ENCODE measurements at places on chromosomes 2 and 18. TPM values are rescaled to one million over a fixed set of nuclear protein-coding genes. Genes with fewer than 3 reads are reported as not detected.

The RAB6C gene
- not detected for total RNA-seq

The AQP12A gene
- not detected for total RNA-seq

GRCh38 chr2:104638190-104638858, 215.6 kb upstream of the POU3F3 start:
- H3K4me3 ChIP-seq: no peak overlapping the region
- H3K27me3 ChIP-seq: no peaks in the 10 kb centered on the region
- H3K27ac ChIP-seq: no peak overlapping the region
- peaks cover 3% of the 10 kb centered on the region for H3K4me1 ChIP-seq
- no peaks in the 10 kb centered on the region for H3K36me3 ChIP-seq

DNA sequence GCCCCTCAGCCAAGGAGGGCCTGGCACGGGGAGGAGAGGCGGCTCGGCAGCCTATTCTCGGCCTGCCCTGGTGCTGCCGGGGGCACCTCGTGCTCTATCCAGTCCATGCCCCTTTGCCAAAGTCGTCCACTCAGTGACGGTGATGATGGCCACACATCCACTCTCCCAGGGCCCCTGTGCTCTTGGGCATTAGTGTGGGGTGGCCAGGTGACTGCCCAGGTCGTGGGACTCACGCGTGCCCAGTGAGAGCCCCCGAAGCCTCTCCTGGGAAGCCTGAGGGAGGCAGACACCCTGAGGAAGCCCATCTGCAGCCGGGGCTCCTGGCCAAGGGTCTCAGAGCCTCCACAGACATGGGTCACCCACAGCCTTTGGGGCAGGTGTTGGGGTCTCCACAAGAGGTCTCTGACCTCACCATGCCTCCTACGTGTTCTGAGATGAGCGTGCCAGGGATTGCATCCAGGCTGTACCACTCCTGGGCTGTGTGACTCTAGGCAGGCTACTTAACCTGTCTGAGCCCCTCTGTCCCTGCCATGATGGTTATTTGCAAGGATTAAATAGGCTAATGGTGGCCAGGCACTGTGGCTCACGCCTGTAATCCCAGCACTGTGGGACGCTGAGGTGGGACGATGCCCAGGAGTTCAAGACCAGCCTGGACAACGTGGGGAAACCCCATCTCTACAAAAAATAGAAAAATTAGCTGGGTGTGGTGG, 12.9 kb downstream of the RAMP1 start:
- no peak overlapping the region for H3K4me3 ChIP-seq
- DNase-seq: no peak
- peaks cover 26% of the 10 kb centered on the region for H3K4me1 ChIP-seq
- H3K36me3 ChIP-seq: no peaks in the 10 kb centered on the region

The SPIRE1 gene
- 2.5 TPM for total RNA-seq

DNA sequence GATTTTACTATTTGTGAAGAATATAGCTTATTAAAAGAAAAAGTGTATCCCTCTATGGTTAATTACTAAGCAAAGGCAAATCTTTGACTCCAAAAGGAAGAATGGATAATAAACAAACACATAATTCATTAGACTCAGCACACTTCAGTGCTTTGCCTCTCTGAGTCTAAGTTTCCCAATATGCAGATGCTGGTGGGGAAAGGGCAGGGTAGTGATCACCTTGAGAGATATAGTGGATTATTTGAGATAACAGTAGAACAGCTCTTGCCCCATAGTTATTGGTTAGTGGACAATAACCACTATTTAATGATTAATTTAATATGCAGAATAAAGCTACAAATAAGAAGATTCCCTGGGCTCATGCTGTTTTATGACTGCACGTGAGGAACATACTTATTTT, 98.2 kb upstream of the SLC8A1 start:
- H3K36me3 ChIP-seq: no peaks in the 10 kb centered on the region
- DNase-seq: no peak
- H3K4me3 ChIP-seq: no peak overlapping the region
- peaks cover 4% of the 10 kb centered on the region for H3K27me3 ChIP-seq

DNA sequence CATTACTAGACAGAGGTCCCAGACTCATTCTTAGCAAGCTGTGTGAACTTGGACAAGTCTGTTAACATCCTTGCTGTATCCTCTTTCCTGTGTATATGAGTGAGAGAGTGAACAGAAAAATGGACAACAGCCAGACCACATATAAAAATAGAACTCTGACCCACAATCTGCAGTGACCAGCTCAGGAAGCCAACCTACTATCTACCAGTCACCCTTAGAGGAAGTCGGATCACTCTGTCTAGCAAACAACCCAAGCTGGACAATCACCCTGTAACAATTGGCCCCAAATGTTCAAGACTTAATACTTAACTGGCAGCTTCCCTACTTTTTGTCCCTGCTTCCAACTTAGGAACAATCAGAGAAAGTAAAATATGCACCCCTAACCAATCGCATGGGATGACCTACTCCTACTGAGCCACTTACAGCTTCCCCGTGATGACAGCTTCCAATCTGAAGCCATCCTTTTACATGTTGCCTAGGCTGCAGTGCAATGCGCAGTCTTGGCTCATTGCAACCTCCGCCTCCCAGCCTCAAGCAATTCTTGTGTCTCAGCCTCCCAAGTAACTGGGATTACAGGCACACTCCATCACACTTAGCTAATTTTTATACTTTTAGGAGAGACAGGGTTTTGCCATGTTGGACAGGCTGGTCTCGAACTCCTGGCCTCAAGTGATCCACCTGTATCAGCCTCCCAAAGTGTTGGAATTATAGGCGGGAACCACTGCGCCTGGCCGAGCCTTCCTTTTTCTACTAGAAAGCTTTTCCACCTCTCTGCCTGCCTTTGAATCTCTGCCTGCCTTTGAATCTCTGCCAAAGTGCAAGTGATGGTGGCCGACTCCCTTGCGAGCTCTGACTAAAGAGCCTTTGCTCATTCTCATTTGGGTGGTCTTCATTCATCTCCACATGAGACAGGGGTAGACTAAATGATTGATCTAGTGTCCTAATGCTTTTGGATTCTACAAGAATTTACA, 158.3 kb upstream of the NDUFV2 start:
- DNase-seq: no peak
- no peaks in the 10 kb centered on the region for H3K36me3 ChIP-seq
- no peak overlapping the region for H3K27ac ChIP-seq
- H3K4me3 ChIP-seq: no peak overlapping the region
- H3K4me1 ChIP-seq: no peaks in the 10 kb centered on the region

DNA sequence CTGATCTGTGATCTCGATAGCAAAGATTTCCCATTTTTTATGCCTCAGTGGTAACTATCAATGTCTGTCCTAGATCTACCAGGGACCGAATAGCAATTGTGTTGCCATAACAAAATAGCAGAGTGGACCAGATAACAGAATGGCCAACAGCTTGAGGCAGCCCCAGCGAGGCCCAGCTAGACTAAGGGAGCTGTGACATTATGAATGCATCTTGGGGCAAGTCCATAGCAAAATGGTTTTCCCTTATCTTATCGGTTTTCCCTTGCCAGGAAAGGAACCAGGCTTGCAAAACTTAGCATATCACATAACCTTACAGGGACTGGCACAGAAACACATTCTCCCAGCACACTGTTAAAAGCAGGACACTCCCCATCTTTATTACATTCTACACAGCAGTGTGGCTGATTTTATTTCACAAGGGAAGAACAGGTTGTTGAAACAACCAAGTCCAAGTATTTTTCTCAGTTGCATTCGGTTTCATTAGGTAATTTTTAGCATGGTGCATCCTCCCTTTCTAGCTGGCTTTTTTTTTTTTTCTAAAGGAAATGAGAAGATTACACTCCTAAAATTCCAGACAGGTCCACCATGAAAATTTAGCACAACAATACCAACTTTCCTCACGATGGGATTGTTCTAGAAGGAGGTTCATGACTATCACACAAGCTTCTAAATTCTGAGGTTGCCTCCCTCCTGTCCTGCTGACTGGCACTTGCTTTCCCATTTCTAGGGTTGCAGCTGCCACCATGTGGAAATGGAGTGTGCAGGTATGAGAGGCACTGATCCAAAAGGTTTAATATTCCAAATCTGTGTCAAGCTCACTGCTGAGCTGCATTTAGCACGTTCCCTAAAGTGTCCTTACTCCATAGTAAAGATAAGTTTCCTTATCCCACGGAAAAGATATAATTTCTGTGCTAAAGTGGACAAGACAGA, 97.0 kb upstream of the SLC35G4 start:
- no peak for DNase-seq
- H3K4me3 ChIP-seq: no peak overlapping the region
- peaks cover 10% of the 10 kb centered on the region for H3K4me1 ChIP-seq

DNA sequence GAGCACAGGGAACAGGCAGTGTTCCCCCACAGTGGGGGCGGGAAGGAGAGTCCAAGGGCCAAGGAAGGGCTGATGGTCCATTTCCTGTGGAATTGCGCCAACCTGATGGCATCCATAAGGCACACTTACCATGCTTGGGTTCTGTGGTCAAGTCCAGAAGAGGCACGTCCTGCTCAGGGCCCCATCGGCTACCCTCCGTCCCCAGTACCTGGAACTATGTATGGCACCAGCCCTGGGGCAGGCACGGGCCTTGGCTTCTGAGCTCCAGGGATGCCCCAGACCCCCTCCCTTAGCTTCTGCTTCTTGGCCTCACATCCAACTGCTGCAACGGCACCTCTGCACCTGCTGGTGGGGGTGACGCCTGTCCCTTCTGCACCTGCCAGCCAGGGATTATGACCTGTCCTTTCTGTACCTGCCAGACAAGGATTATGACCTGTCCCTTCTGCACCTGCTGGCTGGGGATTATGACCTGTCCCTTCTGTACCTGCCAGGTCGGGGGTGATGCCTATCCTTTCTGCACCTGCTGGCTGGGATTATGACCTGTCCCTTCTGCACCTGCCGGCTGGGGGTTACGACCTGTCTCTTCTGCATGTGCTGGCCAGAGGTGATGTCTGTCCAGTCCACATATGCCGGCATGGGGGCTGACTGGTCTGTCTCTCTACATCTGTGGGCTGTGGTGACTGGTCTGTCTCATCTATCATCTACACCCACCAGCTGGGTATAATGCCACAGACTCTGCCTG, 45.4 kb upstream of the SNTG2 start:
- no peak for DNase-seq
- no peak overlapping the region for H3K4me3 ChIP-seq
- H3K36me3 ChIP-seq: peaks cover under 1% of the 10 kb centered on the region
- H3K27me3 ChIP-seq: no peaks in the 10 kb centered on the region
- H3K4me1 ChIP-seq: peaks cover 3% of the 10 kb centered on the region

DNA sequence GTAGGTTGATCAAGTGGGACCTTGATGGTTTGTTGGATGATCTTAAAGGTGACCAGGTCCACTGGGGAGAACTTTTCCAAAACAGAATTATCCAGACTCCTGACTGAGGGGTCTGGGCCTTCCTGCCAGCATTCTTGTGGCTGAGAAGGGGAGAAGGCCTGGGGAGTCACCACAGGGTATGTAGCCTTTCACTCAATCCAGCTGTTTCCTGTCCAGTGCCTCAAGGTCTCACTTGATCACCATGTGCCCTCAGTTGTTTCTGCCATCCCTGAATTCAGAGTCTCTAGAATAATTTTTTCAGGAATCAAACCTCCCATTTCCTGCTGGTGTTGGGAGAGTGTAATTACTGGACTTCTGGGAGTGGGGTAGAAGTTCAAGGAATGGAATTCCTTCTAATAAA, 54.4 kb upstream of the TANC1 start:
- DNase-seq: no peak
- no peaks in the 10 kb centered on the region for H3K36me3 ChIP-seq
- H3K4me1 ChIP-seq: no peaks in the 10 kb centered on the region

GRCh38 chr2:60470340-60470739, 83.1 kb downstream of the BCL11A start:
- H3K4me1 ChIP-seq: no peaks in the 10 kb centered on the region
- no peak overlapping the region for H3K27ac ChIP-seq
- no peaks in the 10 kb centered on the region for H3K36me3 ChIP-seq
- no peak overlapping the region for H3K4me3 ChIP-seq
- DNase-seq: no peak

The POTEJ gene
- total RNA-seq: not detected

DNA sequence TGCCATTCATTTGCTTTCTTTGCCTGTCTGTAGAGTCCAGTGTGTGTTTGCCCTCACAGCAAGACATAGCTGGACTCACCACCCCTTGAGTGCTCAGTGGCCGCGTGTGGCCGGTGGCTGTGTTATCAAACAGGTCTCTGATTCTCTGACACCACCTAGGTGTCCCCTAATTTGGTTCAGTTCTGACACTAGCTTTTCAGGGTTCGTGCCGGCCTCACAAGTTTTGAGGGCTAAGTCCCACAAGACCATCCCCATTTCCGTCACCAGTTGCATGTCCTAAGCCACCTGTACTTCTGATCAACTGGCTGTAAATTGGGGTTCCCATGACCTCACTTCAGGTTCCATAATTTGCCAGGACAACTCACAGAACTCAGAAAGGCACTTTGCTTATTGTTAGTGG, 23.5 kb downstream of the NCK2 start:
- H3K27me3 ChIP-seq: no peaks in the 10 kb centered on the region
- peaks cover 90% of the 10 kb centered on the region for H3K4me1 ChIP-seq
- no peak for DNase-seq
- H3K27ac ChIP-seq: no peak overlapping the region
- peaks cover 69% of the 10 kb centered on the region for H3K36me3 ChIP-seq
- H3K4me3 ChIP-seq: no peak overlapping the region

- H3K36me3 ChIP-seq: no peaks in the 10 kb centered on the region
- no peak for DNase-seq
- H3K4me3 ChIP-seq: no peak overlapping the region
- no peaks in the 10 kb centered on the region for H3K4me1 ChIP-seq
- H3K27me3 ChIP-seq: peaks cover 35% of the 10 kb centered on the region
These were observed 17.0 kb downstream of the ANKRD29 start for GRCh38 chr18:23645568-23646175.

The COLEC12 gene
- total RNA-seq: not detected

GRCh38 chr2:71603311-71603811, 150.0 kb downstream of the DYSF start:
- H3K27me3 ChIP-seq: peaks cover 16% of the 10 kb centered on the region
- peak; percentile 24 for DNase-seq
- no peak overlapping the region for H3K4me3 ChIP-seq
- peaks cover 39% of the 10 kb centered on the region for H3K4me1 ChIP-seq
- no peaks in the 10 kb centered on the region for H3K36me3 ChIP-seq
- peak overlapping the region; percentile 64 for H3K27ac ChIP-seq

- peaks cover 41% of the 10 kb centered on the region for H3K36me3 ChIP-seq
- no peak overlapping the region for H3K4me3 ChIP-seq
- no peak for DNase-seq
These were observed 24.1 kb downstream of the GLS start for GRCh38 chr2:190904640-190905261.

- peaks cover under 1% of the 10 kb centered on the region for H3K4me1 ChIP-seq
- no peaks in the 10 kb centered on the region for H3K36me3 ChIP-seq
- peak overlapping the region; percentile 30 for H3K27ac ChIP-seq
- H3K27me3 ChIP-seq: peaks cover 7% of the 10 kb centered on the region
- no peak overlapping the region for H3K4me3 ChIP-seq
These were observed 12.1 kb upstream of the TRAF3IP1 start for GRCh38 chr2:238308177-238308576.

GRCh38 chr2:237673130-237674001, 46.0 kb downstream of the LRRFIP1 start:
- H3K27me3 ChIP-seq: peaks cover 3% of the 10 kb centered on the region
- peak overlapping the region; percentile 96 for H3K27ac ChIP-seq
- peak; percentile 83 for DNase-seq
- H3K4me3 ChIP-seq: peak overlapping the region; percentile 77
- H3K36me3 ChIP-seq: no peaks in the 10 kb centered on the region

The ACVR1 gene
- total RNA-seq: 10.7 TPM
